ENCODE measurements at places on chromosomes 2 and 18.
A peak's percentile ranks its signal among the peaks of the same experiment; 100 is the strongest.

DNA sequence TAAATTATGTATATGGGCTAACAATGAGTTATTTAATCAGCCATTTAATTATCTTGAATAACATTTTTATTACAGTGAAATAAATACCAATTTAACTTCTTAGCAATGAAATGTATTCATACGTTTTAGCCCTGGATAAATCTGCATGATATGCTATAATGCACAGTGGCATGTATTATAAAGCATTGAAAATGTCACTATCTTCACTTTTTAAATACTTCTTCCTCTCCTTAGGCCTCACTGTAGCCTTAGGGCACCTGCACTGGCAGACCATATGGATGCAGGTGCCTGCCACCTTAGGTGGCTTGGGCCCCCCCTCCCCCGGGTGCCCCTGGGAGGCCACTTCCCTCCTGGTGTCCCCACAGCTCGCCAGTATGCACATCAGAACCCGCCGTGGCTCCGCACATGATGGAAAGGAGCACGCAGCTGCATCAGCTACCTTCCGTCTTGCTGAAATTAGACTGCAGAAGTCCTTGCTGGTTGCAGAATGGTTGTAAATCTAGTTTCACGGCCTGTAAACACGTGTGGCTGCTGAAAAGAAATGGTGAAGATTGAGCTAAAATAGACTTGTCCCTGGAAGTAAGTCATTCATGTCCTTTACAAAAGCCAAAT lies 56.7 kb downstream of the ADI1 start:
- no peak for DNase-seq

DNA sequence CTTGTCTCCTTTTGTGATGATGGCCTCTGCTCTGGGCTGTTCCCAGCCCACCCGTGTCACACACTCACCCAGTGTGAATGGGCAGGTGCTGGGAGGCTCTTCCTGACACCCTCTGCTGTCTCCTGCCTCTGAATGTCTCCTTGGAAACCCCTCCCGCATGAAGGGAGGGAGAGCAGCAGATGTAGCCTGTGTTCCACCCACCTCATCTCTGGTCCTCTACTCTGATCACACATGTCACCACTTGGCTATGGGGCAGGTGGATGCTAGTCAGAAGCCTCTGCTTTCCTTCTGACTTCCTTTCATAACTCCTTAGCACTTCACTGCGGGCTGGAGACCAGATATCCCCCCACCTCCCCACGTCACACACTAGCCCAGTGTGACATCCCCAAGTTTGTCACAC lies 23.9 kb downstream of the EFR3B start:
- DNase-seq: no peak

GRCh38 chr2:105853354-105854088 lies 108.8 kb downstream of the NCK2 start:
- no peak for DNase-seq

DNA sequence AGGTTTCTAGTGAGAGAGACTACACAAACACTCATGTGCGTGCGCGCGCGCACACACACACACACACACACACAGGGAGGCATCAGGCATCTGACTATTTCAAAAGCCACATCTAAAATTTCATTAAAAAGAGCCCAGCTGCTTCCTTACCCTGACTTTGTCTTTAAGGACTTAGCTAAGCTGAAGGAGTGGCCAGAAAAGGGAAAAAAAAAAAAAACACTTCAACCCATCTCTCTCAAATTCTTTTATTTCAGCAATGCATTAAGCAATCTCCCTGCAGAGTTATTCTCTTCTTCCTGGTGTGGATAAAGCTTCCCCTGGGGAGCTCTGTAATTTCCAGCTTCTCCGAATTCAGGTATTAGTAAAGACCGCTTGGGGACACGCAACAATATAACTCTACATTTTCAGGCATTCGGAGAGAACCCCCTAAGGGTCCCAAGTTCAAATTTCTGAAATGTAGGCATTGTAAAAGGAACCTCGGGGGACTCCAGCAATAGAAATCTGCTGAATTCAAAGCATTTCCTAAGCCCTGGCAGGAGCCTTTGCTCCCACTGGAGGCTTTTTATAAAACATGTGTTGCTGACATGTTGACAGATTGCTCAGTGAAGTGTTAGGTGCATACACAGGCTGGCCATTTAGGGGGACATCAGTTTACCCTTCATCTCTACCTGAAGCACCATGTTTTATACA lies 67.0 kb downstream of the ZNF521 start:
- no peak for DNase-seq

DNA sequence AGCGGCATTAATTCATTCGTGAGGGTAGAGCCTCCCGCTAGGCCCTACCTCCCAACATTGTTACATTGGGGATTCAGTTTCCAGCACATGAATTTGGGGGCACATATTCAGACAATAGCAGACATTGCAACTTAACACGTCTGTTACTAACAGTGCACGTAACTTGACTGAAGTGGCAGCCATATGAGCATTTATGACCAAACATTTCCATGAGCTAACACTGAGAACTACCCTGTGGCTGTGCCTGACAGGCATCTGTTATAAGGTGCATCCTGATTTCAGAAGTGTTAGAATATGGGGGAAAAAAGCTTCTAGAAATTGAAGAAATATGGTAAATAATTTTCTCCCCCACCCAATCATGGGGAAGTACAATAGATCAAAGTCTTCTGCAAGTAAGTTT lies 24.5 kb downstream of the MALT1 start:
- no peak for DNase-seq

DNA sequence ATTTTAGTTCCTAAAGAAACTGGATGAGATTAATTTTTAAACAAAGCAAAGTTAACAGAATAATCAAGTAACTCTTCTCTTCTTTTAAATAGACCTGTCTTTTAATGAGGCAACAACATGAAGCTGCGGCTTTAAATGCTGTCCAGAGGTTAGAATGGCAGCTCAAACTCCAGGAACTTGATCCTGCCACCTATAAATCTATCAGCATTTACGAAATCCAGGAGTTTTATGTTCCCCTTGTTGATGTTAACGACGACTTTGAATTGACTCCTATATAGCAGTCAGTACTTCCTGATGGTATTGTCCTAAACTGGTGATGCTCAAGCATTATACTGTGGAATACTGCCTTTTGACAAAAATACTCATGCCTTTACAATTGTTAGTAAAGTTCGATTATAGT lies 53.7 kb upstream of the TWSG1 start:
- no peak for DNase-seq

DNA sequence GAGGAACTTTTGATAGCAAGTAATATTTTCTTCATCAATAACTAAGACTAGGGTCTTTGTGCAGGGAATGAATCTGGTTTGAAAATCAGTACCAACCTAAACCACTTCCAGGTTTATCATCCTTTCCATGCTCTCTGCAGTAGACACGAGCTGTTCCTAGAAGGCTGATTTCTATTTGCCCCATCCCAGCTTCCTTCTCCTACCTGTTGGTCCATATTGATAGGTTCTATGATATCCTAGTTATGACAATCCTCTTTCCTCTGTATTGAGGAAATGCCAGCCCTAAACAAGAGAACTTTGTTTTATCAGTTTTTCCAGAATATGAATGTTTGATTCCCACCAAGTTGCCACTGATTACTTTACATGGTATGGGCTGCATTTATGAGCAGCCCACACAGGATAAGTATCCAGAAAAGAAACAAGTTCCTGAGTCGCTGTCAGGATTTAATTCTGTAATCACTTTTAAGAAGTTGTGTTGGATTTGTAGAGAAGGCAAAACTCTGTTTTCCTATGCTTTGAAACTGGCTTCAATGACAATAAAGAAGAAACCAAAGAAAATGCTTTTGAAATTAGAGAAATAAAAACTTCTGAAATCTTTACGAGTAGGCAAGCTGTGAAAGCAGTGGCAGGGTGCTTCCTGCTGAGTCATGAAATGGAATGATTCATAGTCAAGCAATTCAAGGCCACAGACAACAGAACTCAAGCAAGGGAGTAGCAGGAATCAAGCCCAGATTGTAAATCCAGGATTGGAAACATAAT lies 37.3 kb upstream of the TANK start:
- DNase-seq: peak; percentile 85

GRCh38 chr2:240946046-240946445 lies 39.9 kb downstream of the CROCC2 start:
- no peak for DNase-seq

DNA sequence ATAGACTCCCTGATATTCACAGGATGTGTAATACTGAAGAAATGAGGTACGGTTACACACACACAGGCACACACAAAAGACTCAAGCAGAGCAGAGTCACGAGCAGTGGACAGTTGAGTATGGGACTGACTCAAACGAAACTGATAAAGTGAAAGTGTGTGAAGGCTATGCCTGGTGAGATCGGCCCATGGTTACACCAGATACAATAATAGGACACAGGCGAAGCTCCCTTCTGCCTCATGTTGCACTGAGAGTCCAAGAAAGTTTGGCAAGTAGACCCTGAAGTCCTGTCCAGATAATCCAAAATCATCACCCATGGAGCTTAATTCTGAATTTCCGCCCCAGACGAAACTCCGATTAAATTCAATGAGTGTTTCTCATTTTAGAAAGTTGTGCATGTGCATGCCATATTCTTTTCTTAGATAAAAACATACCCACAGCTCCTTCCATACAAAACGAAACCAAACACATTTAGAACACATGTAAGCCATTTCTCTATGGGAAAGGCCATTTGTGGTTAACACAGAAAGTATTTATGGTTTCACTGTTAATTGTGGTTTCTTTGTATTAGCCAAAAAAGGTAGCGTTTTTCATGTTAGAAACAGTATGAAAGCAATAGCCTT lies 567.6 kb downstream of the PLCL1 start:
- DNase-seq: no peak

GRCh38 chr18:77990131-77990530 lies 740.5 kb downstream of the GALR1 start:
- no peak for DNase-seq

DNA sequence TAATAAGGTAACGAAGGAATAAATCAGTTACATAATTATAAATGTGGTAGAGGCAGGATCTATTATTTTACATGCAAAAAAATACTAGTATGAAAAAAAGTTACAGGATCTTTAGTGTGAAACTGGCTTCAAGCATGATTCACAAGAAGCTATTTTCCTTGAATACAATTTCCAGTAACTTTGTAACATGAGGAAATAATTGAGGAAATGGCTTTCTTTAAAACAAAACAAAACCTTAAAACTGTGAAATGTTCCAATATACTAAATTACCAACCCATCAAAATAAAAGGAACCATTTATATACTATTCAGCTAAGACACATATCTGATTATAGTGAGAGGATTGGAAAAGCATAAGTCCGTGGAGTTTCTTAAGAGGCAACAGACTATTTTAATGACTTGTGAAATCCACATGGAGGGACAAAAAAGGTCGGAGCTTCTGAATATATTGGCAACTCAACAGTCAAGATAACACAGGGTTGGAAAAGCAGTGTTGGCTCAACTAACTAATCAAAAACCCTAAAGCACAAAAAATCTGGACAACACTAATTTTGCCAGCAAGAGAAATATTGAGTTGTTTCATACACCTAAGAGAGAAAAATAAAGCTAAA lies 10.6 kb downstream of the IRS1 start:
- no peak for DNase-seq

DNA sequence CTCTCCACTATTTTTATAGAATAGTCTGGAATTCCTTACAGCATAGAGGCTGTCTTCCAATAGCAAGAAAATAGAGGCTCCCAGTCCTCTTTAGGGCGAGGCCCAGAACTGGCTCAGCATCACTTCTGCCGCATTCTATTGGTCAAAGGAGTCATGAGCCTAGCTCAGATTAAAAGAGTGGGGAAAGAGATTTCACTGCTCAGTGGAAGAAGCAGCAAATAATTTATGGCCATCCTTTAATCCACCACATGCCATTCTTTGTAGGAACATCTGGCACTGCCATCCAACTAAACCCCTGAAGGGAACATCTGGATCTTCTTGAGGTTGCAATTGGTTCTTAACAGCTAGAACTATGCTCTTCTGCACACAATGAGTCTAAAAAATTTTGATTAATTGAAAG lies 43.4 kb upstream of the NEUROD1 start:
- no peak for DNase-seq

DNA sequence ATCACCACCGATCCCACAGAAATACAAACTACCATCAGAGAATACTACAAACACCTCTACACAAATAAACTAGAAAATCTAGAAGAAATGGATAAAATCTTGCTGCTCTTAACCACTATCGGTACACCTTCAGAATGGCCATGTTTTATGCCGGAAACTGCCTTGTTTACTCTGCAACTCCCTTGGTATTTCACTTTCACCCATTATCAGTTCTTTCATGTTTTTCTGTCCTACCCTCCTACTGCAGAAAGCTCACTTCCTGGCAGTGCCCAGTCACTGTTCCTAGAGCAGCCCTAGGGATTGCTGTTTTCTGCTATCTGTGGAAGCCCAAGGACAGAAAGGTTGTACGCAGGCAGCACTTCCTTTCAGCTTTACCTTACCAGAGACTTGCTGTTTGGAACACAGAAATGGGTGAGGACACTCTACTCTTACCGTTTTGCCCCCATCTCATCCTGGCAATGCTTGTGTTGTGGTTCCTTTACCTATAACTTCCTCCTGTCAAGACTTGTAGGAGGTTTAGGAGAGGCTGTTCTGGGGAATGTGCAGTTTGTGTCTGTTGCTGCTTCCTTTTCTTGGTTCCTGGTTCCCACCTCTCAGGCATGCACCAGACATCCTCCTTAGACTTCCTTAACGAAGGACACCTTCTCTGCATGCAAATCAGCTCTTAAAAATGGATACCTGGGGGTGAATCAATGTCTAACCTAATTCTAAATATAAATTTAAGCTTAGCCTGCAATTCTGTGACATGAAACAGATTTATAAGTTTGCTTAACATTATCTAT lies 394.4 kb downstream of the SPAG16 start:
- no peak for DNase-seq

- DNase-seq: no peak
Observed at GRCh38 chr18:24560511-24560981, 100.1 kb downstream of the HRH4 start.

GRCh38 chr2:46829231-46829995 lies 86.2 kb downstream of the MCFD2 start:
- DNase-seq: no peak

DNA sequence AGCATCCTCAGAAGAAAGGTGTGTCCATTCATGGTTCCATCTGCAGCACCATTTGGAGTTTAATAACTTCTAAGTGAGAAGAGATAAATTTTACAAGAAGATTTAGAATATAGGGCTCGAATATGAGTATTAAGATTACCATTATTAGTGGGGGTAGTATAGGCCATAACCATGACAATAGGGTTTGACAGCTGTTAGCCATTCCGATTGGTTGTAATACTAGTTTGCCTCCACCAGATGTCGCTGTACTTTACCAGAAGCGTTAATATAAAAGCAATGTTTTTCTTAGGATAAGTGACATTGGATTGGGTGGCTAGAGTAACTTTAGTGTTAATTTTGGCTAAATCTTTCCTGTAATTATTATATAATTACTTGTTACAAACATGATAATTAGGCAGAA lies 107.5 kb upstream of the SRD5A2 start:
- no peak for DNase-seq

- DNase-seq: no peak
Observed at GRCh38 chr2:236527159-236527630, 42.4 kb upstream of the ACKR3 start.

DNA sequence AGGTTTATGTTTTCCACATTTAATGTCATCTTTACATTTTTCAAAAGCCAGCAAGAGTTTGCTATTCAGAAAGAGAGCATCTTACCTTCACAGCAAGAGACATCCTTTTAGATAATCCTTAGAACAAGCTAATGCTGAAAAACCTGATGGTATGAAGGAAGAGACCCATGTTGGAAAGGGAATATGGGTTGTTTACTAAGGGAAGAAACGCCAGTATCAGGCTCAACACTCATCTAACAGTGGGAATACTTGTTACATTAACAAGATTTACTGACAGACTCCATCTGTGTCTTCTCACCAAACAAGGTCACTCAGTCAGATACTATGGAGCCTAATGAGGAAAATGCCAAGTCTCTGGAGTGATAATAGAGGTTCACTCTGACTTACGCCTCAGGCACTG lies 1474.1 kb upstream of the SLC39A10 start:
- no peak for DNase-seq

- no peak for DNase-seq
Observed at GRCh38 chr18:43888598-43888997, 611.3 kb upstream of the SYT4 start.

All from non-pigmented ciliary epithelial cell (primary cell).